ENCODE measurements at places on chromosomes 1 and 21.

GRCh38 chr1:113545210-113545609, 154.9 kb downstream of the MAGI3 start:
- no peaks in the 10 kb centered on the region for H3K36me3 ChIP-seq
- no peak overlapping the region for H3K4me3 ChIP-seq
- H3K27me3 ChIP-seq, result no peaks in the 10 kb centered on the region
- peaks cover 29% of the 10 kb centered on the region for H3K4me1 ChIP-seq
- no peak for DNase-seq
- H3K27ac ChIP-seq, result no peak overlapping the region

- no peaks in the 10 kb centered on the region for H3K27me3 ChIP-seq
- H3K27ac ChIP-seq, result no peak overlapping the region
- DNase-seq, result peak; percentile 58
- no peak overlapping the region for H3K4me3 ChIP-seq
Observed at GRCh38 chr1:205925736-205926135, 17.5 kb downstream of the SLC26A9 start.

DNA sequence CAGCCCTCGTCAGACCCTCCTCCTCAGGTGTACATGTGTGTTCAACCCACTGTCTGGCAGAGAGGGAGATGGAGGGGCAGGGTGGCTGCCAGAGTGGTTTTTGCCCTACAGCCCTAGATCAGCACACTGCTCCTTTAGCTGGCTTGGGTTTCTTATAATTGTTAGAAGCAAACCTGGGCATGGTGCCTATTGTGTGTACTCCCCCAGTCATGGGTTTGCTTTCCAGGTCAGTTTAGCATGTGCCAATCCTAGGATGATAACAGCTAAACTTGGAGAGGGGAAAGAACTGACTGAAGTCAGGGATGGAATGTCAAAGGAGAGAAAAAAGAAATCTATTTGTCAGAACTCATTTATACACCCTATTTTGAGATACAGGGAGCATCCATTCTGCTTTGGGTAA, 63.3 kb downstream of the UCK2 start:
- peaks cover 22% of the 10 kb centered on the region for H3K4me1 ChIP-seq
- no peak for DNase-seq
- no peaks in the 10 kb centered on the region for H3K27me3 ChIP-seq
- peaks cover 50% of the 10 kb centered on the region for H3K36me3 ChIP-seq
- H3K4me3 ChIP-seq, result no peak overlapping the region

GRCh38 chr1:178385662-178386061, 111.1 kb downstream of the CLEC20A start:
- no peak overlapping the region for H3K4me3 ChIP-seq
- H3K27me3 ChIP-seq, result no peaks in the 10 kb centered on the region
- peaks cover 5% of the 10 kb centered on the region for H3K4me1 ChIP-seq
- no peaks in the 10 kb centered on the region for H3K36me3 ChIP-seq

DNA sequence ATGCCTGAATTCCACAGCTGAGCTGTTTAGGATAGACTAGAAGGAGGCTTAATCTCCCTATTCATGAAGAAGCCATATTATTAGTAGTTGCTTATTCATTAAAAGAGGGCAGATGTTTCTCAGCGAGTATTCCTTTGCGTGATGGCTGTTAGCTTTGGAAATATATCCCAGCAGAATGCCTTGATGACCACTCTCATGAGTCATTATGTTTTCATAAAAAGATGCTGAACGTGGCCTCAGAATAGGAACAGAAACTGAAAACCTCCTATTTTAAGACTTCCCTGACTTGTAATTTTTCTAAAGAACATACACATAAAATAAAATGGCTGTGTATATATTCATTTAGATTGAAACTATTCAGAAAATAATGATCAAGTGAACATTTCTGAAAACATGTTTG, 9.6 kb upstream of the PLA2G4A start:
- H3K36me3 ChIP-seq, result no peaks in the 10 kb centered on the region
- no peak overlapping the region for H3K4me3 ChIP-seq
- no peak overlapping the region for H3K27ac ChIP-seq
- H3K27me3 ChIP-seq, result no peaks in the 10 kb centered on the region

- H3K27me3 ChIP-seq, result no peaks in the 10 kb centered on the region
- H3K4me3 ChIP-seq, result no peak overlapping the region
- H3K27ac ChIP-seq, result no peak overlapping the region
Observed at GRCh38 chr1:238664139-238664538, 722.2 kb upstream of the CHRM3 start.

GRCh38 chr1:93569489-93569888, 112.1 kb downstream of the BCAR3 start:
- H3K27me3 ChIP-seq, result no peaks in the 10 kb centered on the region
- H3K4me3 ChIP-seq, result no peak overlapping the region
- DNase-seq, result no peak
- H3K36me3 ChIP-seq, result peaks cover 98% of the 10 kb centered on the region
- no peak overlapping the region for H3K27ac ChIP-seq

- H3K4me3 ChIP-seq, result no peak overlapping the region
- peaks cover 36% of the 10 kb centered on the region for H3K36me3 ChIP-seq
- no peak overlapping the region for H3K27ac ChIP-seq
- no peaks in the 10 kb centered on the region for H3K27me3 ChIP-seq
Observed at GRCh38 chr1:21839337-21840037, 27.4 kb downstream of the LDLRAD2 start.

- no peaks in the 10 kb centered on the region for H3K27me3 ChIP-seq
- H3K4me1 ChIP-seq, result no peaks in the 10 kb centered on the region
- H3K4me3 ChIP-seq, result no peak overlapping the region
- H3K36me3 ChIP-seq, result no peaks in the 10 kb centered on the region
- no peak for DNase-seq
Observed at GRCh38 chr21:32559006-32559610, 26.2 kb downstream of the TCP10L start.

DNA sequence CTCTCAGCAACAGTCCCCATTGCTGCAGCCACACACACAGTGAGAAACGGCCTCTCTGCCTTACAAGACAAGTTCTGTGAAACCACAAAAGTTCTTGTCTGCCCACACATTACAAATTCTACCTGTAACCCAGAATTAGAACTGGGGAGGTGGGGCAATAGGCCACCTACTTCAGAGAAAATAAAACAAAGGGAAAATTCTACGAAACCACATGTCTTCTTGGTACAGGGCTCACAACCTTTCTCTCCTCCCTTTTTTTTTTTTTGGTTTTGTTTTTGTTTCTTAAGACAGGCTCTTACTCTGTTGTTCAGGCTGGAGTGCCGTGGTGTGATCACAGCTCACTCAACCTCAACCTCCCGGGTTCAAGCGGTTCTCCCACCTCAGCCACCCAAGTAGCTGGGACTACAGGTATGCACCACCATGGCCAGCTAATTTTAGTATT, 30.2 kb downstream of the LPAR3 start:
- H3K36me3 ChIP-seq, result peaks cover 30% of the 10 kb centered on the region
- H3K4me1 ChIP-seq, result no peaks in the 10 kb centered on the region
- no peak for DNase-seq
- no peaks in the 10 kb centered on the region for H3K27me3 ChIP-seq

DNA sequence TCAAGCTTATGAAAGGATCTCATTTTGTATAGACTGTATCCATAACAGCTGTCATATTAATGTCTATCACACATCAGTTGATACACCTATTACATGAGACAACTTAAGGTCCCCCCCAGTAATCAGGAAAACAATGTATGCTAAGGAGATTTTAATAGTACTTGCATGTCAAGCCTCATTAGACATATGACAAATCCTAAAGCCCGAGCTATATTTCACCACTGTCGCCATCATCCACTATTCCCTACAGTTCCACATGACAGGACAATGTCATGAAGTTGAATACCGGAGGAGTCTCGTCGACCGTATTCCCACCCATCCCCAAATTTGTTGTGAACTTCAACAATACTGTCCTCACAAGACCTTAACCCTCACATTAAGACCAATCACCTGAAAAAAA, 3.4 kb downstream of the HMGN1 start:
- peaks cover 73% of the 10 kb centered on the region for H3K36me3 ChIP-seq
- peaks cover 24% of the 10 kb centered on the region for H3K4me1 ChIP-seq
- H3K27ac ChIP-seq, result no peak overlapping the region
- no peak for DNase-seq
- no peak overlapping the region for H3K4me3 ChIP-seq

- H3K27ac ChIP-seq, result no peak overlapping the region
- no peak for DNase-seq
- H3K4me3 ChIP-seq, result no peak overlapping the region
- H3K4me1 ChIP-seq, result no peaks in the 10 kb centered on the region
- no peaks in the 10 kb centered on the region for H3K36me3 ChIP-seq
Observed at GRCh38 chr1:13816016-13816760, 116.2 kb downstream of the PRDM2 start.

GRCh38 chr1:3188150-3188971, 119.4 kb downstream of the PRDM16 start:
- DNase-seq, result no peak
- H3K27me3 ChIP-seq, result no peaks in the 10 kb centered on the region
- no peak overlapping the region for H3K4me3 ChIP-seq
- H3K27ac ChIP-seq, result no peak overlapping the region
- no peaks in the 10 kb centered on the region for H3K4me1 ChIP-seq
- no peaks in the 10 kb centered on the region for H3K36me3 ChIP-seq

- no peak for DNase-seq
- no peak overlapping the region for H3K27ac ChIP-seq
- no peak overlapping the region for H3K4me3 ChIP-seq
Observed at GRCh38 chr1:198599749-198600148, 39.1 kb upstream of the PTPRC start.

DNA sequence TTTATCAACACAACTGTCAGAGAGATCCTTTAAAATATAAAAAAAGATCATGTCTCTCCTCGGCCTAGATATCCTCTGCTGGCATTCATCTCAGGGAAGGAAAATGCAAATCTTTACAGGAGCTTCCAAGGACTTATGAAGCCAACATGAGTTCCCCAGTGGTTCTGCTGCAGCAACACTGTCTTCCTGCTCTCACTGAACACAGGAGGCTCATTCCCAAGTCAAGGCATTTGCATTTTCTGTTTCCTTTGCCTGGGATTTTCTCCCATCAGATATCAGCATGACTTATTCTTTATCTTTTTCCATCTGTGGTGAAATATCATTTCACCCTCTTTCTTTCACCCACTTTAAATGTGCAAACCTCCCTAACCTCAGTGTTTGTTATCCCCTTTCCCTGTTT, 513.8 kb upstream of the ZP4 start:
- H3K4me3 ChIP-seq, result no peak overlapping the region
- no peaks in the 10 kb centered on the region for H3K27me3 ChIP-seq
- H3K36me3 ChIP-seq, result no peaks in the 10 kb centered on the region

GRCh38 chr1:153687346-153688125, 9.0 kb downstream of the NPR1 start:
- no peak overlapping the region for H3K4me3 ChIP-seq
- H3K4me1 ChIP-seq, result no peaks in the 10 kb centered on the region
- H3K27me3 ChIP-seq, result no peaks in the 10 kb centered on the region
- H3K36me3 ChIP-seq, result no peaks in the 10 kb centered on the region
- H3K27ac ChIP-seq, result no peak overlapping the region
- DNase-seq, result no peak

- no peak overlapping the region for H3K27ac ChIP-seq
- H3K4me1 ChIP-seq, result peaks cover 5% of the 10 kb centered on the region
- DNase-seq, result no peak
Observed at GRCh38 chr1:150409504-150410362, 45.8 kb downstream of the RPRD2 start.

DNA sequence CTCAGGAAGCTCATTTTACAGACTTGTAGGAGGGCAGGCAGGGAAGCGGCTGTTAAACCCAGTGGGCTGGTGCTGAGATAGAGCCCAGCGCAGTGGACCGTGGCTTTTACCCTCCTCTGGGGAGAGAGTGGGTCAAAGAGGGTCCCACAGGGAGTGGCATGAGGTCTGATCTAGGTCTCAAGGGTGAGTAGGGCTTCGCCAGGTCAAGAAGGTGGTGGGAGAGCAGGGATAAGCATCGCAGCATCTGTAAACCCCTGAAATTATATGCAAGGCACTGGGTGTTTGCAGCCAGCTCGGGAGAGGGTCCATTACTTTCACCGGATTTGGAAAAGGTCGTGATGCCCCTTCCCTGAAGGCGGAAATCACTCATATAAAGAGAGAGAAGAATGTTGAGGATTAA, 89.1 kb downstream of the ZSCAN20 start:
- DNase-seq, result no peak
- H3K27ac ChIP-seq, result no peak overlapping the region
- H3K4me3 ChIP-seq, result no peak overlapping the region
- no peaks in the 10 kb centered on the region for H3K4me1 ChIP-seq

DNA sequence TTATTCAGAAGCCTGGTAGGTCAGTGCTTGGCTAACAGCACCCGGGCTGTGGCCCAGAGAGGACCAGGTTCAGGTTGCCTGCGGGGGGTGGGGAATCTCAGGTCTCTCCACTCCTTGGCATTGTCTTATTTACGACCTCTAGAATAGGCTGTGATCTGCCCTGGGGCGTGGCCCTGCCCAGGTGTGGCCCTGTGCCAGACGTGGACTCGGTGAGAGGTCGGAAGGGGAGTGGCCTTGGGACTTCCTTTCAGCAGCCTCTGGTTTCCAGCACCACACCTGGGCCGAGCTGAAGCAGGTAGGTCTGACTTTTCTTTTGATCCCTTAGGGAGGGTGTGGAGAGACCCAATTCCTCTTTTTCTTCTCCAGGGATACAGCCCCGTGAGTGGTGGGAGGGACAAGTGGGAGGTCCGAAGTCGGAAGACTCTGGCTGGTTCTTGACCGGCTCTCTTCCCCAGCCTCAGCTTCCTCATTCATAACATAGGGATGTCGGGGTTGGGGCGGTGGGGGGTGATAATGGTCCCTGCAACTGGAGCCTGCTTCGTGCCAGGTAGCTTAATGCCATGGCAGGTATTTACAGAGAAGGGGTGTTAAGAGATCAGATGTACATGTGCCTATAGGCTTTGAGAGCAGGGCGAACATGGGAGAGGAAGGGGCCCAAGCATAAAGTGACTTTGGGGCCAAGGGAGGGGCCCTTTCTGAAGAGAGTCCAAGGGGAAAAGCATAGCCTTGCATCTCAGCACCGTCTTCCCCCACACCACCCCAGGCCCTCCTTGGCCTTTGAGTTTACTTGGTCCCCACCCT, 16.5 kb downstream of the ACOT11 start:
- H3K4me1 ChIP-seq, result peaks cover 28% of the 10 kb centered on the region
- peak overlapping the region; percentile 48 for H3K27ac ChIP-seq
- DNase-seq, result peak; percentile 93
- H3K27me3 ChIP-seq, result no peaks in the 10 kb centered on the region

DNA sequence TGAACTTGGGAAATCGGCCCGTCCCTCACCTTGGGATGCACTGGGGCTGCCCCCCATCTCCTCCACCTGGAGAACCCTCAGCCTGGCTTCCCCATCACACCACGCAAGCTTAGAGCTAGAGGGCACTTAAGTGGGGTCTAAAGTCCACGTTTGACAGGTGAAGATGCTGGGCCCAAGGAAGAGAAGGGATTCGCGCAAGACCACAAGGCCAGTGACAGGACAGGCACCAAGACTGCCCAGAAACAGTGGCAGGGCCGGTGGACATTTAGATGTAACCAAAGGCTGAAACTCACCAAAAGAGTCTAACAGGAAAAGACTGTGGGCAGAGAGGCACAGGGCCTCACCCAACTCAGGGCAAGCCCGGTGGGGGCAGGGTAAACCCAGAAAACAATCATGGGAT, 130.8 kb upstream of the EDN2 start:
- H3K4me1 ChIP-seq, result peaks cover 22% of the 10 kb centered on the region
- H3K27me3 ChIP-seq, result no peaks in the 10 kb centered on the region
- H3K4me3 ChIP-seq, result no peak overlapping the region
- no peaks in the 10 kb centered on the region for H3K36me3 ChIP-seq
